ENCODE measurements at places on chromosomes 7 and 10.

- no peak for DNase-seq
These were observed 47.8 kb upstream of the CALCR start for GRCh38 chr7:93622036-93623033.

GRCh38 chr7:41544241-41544640, 158.6 kb downstream of the INHBA start:
- DNase-seq, result no peak

GRCh38 chr10:75426880-75427279, 4.5 kb upstream of the LRMDA start:
- DNase-seq, result no peak

DNA sequence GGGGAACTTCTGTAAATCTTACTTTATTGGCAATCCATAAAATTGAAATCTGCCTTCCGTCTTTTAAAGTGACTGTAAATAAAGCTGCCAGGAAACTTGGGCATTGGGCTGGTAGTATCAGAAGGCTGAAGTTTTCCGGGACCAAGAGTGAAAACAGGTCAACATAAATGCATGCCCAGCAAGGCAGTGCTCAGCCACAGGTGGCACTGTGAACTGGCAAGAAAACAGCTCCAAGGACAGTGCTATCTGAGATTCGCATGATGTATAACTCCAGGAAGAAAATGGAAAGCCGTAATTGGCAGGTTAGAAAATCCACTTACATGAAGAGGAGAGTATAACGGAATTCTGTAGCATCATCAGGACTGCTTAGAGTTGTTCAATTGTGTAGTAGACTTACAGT, 1.9 kb upstream of the INSYN2A start:
- no peak for DNase-seq

DNA sequence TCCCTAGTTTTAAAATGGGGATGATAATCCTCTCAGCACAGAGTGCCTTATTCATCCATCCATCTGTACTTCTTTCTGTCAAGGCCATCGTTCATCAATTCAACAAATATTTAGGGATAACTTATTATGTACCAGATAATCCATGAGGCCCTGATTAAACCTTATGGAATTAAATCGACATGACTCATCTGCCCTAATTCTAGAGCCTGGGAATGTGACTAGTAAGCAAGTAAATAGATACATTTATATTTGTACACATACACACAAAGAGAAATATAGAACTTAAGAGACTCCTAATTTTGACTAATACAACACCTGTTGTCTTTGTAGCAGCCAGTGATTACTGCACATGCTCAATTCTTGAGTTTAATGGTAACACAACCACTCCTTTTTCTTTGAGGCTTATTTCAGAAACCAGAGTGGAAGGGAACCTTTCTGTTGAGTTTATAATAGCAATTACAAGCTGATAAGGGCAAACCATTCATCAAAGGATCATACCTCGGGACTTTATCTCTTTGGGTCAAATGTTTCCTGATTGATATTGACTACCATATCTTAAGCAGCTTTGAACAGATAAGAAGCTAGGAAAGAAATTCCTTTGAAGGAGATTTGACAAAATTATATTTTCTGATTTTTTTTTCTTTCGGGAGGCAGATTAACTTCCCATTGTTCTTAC, 122.7 kb downstream of the ARID5B start:
- no peak for DNase-seq

GRCh38 chr7:26054386-26054785, 97.6 kb upstream of the NFE2L3 start:
- no peak for DNase-seq

- no peak for DNase-seq
These were observed 13.5 kb downstream of the SEMA3C start for GRCh38 chr7:80905334-80905733.
